ENCODE measurements at places on chromosomes 7 and 10.

- no peak for DNase-seq
These were observed 461.5 kb upstream of the COBL start for GRCh38 chr7:51778121-51778520.

DNA sequence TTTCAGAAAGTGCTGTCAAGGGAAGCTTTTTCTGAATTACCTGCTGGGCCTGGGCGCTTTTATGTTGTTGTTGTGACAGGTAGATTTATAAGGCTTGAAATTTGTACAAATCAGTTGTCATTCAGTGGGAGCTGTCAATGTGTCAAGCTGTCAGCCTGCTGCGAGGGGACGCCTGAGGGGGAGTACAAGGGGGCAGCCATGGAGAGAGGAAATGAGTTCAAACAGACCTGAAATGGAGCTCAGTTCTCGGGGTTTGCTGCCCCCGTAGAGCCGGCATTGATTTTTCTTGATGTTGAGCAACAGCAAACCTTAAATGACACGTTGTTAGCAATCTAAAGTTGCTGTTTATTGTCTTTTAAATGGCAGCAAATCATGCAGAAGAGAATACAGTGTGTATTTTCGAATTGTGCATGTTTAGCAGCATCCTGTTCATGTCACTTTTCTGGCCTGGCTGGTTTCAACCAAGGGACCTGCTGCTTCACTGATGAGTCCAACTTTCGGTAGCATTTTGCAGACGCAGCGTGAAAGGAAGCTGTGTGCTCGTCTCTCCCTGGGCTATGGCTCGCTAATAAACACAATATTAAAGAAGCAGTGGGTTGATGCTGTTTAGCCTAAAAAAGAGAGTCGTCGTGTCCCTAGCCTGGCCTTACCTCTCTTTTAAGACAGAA, 166.5 kb downstream of the LRMDA start:
- no peak for DNase-seq

GRCh38 chr7:85039196-85039923, 147.5 kb downstream of the SEMA3D start:
- DNase-seq: no peak

DNA sequence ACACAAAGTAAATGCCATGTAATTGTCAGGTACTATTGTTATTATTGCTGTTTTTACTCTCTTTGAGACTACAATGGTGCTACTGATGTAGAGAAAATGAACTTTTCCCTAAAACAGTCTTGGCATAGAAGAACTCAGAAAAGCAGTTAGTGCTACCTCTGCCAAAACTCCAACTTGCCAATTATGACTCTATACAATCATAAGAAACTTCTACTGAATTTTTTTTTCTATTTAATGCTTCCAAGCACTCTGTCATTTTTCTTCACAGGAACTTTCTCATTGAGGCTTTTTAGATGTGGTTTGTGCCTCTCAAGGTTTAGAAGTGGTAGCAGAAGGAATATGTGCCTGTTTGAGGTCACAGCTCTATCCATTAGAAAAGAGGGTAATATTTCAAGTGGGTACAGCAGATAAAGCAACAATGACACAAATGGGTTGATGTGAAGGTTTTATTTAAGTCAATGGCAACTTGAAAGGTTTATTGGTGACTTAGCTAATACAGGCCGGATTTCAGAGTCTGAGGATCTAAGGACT, 64.0 kb upstream of the FERD3L start:
- DNase-seq: no peak

- DNase-seq: peak; percentile 74
These were observed 505 bp downstream of the NUDCD3 start for GRCh38 chr7:44489955-44490350.

GRCh38 chr7:41878309-41879295, 175.7 kb upstream of the INHBA start:
- DNase-seq: peak; percentile 30

GRCh38 chr10:68333440-68334431, 1.0 kb upstream of the PBLD start:
- DNase-seq: peak; percentile 47

DNA sequence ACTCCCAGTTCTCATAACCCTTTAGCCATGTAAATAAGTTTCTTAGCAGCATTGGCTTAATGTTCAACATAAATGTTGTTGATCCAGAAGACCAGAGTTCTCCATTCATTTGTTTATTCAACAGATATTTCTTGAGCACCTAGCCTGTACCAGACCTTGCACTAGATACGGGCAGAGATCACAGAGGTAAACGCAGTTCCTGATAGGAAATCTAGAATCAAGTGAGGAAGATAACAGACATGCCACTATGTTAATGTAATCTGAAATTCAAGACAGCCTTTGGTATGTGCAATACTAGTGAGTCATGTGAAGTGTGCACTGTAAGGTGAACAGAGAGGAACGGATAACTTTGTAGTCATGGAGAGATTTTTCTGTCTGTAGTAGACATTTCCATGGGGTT, 3.0 kb downstream of the BUB3 start:
- DNase-seq: no peak

- no peak for DNase-seq
These were observed 160.7 kb downstream of the MAD1L1 start for GRCh38 chr7:2072042-2072441.

DNA sequence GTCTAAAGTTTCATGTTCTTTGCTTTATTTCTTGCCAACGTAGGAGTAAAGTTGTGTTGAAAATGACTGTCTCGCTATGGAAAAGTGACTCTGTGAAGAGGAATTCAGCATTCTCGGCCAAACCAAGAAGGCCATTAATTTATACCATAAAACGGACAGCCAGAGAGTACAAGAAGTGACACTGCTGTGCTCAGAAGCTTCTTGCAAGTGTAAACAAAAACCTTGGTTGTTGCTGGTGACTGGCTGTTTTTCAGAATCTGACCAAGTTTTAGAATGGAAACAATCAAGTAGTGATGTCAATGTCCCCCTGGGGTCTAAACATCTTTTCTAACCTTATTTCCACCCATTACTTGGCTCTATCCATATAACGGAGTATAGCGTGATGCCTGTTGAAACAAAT, 201.9 kb downstream of the INHBA start:
- no peak for DNase-seq

DNA sequence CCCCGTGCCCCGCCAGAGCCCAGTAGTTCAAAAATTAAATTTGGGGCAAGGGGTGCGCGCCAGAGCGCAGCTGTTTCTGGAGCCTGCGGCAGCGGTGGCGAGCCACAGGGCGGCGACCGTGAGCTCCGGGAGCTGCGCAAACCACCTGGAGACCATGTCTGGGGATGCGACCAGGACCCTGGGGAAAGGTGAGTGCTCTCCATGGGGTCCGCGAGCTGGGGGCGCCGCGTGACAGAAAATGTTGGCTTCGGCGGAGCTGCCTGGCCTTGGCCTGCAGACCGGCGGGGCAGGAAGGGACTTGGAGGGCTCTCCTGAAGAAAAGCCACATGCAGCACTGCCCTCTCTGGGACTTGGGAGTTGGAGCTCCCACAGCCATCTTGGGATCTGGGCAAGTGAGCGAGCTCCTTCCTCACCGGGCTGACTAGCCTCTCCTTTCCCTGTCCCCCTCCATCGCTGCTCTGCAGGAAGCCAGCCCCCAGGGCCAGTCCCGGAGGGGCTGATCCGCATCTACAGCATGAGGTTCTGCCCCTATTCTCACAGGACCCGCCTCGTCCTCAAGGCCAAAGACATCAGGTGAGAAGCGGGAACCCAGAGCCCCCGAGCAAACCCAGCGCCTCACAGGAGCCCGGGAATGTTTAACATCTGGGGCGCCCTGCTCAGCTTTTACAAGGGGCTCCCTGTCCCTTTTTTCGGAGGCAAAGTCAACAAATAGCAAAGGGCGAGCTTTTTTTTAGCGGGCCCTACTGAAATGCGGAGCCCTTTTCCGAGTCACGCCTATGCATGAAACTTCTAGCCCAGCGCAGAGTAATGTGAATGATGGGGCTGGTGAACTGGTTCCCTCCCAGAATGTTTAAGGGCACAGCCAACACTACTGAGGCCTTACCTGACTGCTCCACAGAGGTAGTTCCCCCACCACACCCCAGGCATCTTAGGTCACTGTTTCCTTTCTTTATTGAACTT, 6.1 kb downstream of the GSTO2 start:
- peak; percentile 67 for DNase-seq

GRCh38 chr7:32587411-32587948, 92.2 kb downstream of the AVL9 start:
- no peak for DNase-seq

GRCh38 chr10:91050371-91051034, 129.6 kb upstream of the ANKRD1 start:
- DNase-seq: peak; percentile 8

All from hematopoietic multipotent progenitor cell treated with erythropoietin and hydrocortisone succinate and interleukin-3 and kit ligand, for 4 days (in vitro differentiated cells).